ENCODE measurements at places on chromosomes 2 and 18.

- no peak for DNase-seq
Observed at GRCh38 chr2:205699515-205700289, 17.4 kb downstream of the NRP2 start.

GRCh38 chr2:148238561-148238960, 217.7 kb downstream of the MBD5 start:
- DNase-seq: no peak

DNA sequence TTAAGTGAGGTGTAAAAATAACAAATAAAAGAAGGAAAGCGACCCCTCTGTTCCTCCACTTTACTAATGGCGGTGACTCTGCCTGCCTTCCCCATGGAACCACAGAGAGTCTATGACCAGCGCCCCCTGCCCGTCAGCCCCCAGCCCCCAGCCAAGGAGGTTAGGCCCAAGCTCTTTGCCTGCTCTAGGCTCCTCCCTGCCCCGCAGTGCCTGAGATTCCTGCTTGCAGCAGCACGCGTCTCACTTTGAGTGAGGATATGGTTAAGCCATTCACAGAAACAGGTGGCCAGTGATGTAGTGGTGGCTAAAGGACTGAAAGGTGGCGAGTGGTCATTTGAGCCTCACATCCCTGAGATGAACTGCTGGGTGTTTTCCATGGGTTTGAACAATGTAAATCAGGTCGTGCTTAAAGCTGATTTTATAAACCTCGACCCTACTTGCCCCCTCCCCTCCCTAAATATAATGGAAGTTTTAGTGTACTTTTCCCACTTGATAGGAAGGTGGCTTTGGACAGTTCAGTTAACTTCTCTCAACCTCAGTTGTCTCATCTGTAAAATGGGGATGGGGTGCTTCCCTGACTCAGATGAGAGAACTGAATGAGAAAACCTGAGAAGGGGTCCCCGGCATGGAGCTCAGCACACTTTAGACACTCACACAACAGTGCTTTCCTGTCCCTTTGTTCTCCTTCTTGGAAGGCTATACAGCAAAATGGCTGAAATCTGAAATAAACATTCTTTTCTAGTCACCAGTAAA, 46.5 kb downstream of the IL1RL2 start:
- DNase-seq: no peak

DNA sequence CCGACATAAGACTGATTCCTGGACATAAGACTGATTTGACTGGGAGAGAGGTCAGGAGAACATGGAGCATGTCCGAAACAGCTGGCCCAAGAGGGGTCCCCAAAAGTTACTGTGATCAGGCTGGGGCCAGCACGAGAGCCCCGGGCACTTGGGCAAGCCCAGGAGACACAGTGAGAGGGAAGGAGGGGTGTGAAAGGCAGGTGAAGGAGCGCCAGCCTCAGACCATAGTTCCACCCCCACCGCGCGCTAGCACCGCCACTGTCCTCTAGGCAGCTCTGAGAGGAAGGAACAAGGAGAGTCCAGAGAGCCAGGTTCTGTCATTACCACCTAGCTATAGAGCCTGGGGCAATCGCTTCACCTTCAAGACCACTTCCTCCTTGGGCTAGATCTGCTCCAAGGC, 78.2 kb upstream of the DAPL1 start:
- DNase-seq: no peak

DNA sequence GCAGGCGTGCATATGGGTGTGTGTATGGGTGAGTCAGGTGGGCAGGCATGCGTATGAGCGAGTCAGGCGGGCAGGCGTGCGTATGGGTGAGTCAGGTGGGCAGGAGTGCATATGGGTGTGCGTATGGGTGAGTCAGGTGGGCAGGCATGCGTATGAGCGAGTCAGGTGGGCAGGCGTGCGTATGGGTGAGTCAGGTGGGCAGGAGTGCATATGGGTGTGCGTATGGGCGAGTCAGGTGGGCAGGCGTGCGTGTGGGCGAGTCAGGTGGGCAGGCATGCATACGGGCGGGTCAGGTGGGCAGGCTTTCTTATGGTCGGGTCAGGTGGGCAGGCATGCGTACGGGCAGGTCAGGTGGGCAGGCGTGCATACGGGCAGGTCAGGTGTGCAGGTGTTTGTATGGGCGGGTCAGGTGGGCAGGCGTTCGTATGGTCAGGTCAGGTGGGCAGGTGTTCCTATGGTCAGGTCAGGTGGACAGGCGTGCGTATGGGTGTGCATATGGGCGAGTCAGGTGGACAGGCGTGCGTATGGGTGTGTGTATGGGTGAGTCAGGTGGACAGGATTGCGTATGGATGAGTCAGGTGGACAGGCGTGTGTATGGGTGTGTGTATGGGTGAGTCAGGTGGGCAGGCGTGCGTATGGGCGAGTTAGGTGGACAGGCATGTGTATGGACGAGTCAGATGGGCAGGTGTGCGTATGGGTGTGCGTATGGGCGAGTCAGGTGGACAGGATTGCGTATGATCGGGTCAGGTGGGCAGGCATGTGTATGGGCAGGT, 28.7 kb upstream of the KLF11 start:
- DNase-seq: no peak

- DNase-seq: no peak
Observed at GRCh38 chr2:176161825-176162626, 4.9 kb downstream of the HOXD3 start.

- no peak for DNase-seq
Observed at GRCh38 chr2:234964631-234965461, 13.0 kb downstream of the SH3BP4 start.

DNA sequence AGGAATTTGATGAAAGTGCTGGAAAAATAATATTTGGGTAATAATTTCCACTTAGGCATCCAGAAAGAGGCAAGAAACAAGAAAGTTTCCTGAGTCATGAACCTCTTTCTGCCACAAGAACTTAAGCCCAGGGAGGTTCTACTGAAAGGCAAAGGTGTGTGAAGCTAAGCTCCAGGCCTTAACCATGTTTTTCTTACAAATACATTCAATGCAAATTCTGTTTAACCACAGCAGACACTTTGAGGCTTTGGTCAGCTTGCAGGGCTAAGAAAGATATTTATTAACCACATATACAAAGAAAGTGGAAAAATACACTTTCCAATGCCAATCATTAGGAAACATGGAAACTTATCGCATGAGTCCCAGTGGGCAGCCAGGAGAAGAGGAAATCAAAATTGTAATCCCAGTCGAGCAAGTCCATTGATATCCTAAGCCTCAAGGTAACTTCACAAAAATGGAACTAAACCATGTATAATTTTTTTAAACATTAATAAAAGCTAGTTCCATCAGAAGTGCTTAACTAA, 68.3 kb downstream of the PIEZO2 start:
- DNase-seq: no peak

DNA sequence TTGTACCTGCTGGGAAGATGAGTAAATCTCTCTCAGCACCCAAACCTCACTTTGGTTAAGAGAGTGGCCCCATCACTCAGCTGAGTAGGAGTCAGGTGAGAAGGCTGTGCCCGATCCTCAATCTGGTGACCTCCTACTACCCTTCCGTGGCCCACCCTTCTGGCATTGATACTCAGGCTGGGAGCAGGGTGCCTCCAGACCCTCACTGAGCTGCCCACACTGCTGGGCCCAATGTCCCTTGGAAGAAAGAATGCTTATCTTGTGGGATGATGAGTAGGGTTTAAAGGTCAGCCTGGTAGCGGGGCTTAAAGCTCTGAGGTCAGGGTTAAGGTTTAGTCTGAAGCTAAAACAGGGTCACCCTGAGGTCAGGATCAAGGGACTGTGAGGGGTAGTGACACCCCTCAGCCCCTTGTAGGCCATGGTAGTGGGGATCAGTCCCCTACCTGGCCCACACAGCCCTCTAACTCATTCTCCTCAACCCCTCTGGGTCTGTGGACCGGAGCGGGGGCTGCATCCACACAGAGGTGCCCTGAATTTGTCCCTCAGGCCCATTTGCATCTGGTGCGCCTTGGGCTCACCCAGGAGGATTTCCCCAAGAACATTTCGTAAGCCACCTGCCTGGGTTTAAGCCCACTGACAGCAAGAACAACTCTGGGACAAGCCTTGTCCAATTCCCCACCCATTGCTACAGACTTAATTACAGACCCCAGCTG, 123.8 kb downstream of the CYP26B1 start:
- DNase-seq: no peak

DNA sequence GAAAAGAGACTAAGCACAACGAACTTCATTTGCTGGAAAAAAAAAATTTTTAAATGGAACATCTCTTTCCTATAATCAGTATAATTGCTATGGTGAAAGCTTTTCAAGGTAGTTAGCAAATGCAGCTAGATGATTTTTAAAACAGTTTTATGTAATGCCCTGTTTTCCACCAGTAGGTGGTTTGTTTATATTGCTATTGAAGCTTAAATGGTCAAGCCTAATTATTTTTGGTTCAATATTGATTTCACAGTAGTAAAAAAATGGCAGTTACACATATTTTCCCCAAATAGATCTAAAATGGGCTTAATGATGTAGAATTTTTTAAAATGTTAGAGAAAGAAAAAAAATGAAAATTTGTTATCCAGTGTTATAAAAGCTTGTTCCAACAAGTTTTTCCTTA, 70.2 kb downstream of the CDH19 start:
- DNase-seq: no peak

- DNase-seq: no peak
Observed at GRCh38 chr2:19545507-19545906, 187.1 kb upstream of the OSR1 start.

DNA sequence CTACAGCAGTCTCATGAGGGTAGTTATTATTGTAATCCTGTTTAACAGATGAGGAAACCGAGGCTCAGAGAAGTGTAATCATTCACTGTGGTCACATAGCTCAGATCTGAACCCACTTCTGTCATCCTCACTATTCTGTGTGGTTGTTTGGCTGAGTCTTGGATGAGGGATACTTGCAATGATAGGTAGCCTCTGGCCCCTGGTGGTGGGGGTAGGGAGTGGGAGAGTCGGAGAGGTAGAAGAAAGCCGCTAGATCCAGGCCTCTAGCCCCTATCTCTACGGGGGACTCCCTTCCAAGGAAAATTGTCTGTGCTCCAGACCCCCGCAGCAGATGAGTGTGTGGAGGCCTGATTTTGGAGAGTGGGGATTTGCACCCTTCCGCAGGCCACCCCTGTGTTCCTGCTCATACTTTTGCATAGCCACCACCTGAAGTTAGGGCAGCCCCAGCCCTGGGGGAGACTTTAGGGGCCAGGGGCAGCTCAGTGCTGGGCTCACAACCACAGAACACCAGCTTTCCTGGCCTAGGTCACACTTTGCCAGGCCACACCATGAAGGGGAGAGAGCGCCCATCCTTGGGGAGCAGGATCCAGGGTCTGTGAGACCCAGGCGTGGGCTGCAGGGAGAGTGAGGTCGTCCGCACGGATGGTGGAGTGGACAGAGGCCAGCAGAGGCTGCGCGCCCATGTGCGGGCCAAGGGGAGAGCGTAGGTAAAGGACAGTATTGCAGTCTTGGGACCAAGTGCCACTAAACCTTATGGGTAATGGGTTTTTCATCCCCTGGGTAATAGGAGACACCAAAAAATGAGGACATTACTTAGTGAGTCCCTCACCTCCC, 148.2 kb downstream of the GLI2 start:
- DNase-seq: no peak

DNA sequence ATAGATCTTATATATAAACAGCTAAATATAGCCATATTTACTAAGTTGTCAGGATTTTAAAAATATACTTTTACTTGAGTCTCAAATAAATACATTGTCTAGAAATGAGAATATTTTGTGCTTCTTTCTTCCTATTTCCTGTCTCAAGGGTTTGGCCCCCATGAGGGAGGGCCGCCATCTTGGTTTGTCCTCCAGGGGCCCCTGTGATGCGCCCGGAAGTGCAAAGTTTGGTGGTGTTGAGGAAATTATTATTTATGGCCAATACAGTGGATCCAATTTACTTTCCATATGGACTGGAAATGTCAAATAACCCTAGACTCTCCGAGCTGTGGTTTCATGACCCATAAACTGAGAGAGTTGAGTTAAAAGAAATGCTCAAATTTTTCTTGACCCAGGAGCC, 104.7 kb upstream of the OTOS start:
- no peak for DNase-seq

GRCh38 chr2:101132202-101132601, 19.0 kb downstream of the TBC1D8 start:
- no peak for DNase-seq

- DNase-seq: no peak
Observed at GRCh38 chr2:13197248-13197647, 480.5 kb downstream of the TRIB2 start.

GRCh38 chr18:79603321-79604204, 76.0 kb upstream of the CTDP1 start:
- no peak for DNase-seq

DNA sequence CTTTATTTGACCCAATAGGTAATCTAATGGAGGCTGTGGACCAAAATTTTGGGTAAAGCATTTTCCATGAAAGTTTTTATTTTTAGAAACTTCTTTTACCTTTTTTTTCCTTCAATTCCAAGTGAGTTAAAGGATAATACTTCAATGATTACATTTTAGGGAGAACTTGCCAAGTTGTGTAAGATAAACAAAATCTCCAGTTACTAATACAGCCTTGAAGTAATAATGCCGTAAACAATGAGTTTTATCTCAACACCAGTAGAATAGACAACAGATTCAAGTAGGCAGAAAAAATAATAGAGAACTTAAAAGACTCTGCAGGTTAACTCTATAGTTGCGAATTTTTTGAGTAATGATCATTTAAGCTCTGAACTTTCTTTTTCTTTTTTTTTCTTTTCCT, 807.4 kb downstream of the CNTNAP5 start:
- no peak for DNase-seq

- DNase-seq: no peak
Observed at GRCh38 chr2:42882756-42883155, 90.4 kb upstream of the HAAO start.

GRCh38 chr2:114937366-114937930, 495.0 kb downstream of the DPP10 start:
- no peak for DNase-seq

- DNase-seq: no peak
Observed at GRCh38 chr2:5914811-5915611, 222.8 kb downstream of the SOX11 start.

GRCh38 chr18:9449600-9450414, 25.5 kb upstream of the RALBP1 start:
- DNase-seq: no peak

- no peak for DNase-seq
Observed at GRCh38 chr2:197577446-197577845, 61.6 kb downstream of the MOB4 start.

DNA sequence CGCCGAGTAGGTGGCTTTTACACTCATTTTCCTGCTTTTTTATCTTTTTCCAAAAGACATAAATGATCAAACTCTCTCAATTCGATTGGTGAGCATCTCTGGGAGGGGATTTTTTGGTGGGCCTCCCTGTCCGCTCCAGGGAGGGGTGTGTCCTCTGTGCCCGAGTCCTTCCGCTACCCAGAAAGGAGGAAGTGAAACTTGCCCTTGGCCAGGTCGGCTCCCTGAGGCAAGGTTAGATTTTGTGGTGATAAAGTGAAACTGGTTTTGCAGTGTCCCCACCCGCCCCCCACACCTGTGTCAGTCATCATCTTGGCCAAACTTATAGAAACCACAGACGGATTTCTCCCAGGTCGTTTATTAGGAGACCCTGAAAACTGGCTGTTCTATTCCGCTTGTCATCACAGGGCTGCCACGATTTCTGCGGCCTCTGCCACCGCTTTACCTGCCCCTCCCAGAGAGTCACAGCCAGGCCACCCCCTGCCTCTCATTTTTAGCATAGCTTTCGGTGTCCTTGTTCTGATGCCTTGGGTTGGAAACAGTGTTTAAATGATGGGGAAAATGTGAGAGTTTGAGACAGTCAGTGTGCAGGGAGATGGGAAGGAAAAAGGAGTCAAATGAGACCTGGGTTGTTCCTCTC, 93.6 kb downstream of the SH3BP4 start:
- DNase-seq: no peak
